ENCODE measurements at places on chromosomes 1 and 21.

GRCh38 chr1:2840036-2840809, 38.7 kb upstream of the TTC34 start:
- DNase-seq: no peak

- DNase-seq: no peak
Observed at GRCh38 chr21:27152996-27153395, 186.1 kb upstream of the ADAMTS5 start.

- no peak for DNase-seq
Observed at GRCh38 chr1:30253807-30254440, 469.5 kb downstream of the MATN1 start.

- DNase-seq: no peak
Observed at GRCh38 chr1:42723511-42723910, 16.5 kb downstream of the CLDN19 start.

DNA sequence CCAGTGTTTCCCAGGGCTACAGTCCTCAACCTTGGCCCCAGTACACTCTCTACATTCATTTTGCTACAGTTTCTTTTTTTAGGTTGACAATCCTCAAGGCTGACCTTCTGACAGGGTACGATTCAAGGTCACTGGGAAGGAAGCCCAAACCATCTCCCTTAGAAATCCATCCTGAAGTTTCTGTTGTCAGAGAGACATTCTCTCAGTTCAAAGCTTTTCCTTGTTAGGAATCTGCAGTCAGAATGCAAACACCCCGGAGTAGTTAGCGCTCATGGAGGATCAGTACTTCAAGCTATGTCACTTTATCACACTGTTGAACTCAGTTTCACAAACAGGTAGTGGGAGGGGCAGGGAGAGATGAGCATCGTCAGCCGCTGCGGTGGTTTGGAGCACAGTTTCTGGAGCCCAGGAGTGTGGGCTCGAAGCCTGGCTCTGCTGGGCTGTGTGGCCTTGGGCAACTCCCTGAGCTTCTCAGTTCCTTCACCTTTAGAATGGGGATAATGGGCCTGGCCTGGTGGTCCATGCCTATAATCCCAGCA, 4.2 kb downstream of the SLC2A5 start:
- DNase-seq: no peak

- no peak for DNase-seq
Observed at GRCh38 chr1:117740496-117740895, 134.6 kb downstream of the TENT5C start.

DNA sequence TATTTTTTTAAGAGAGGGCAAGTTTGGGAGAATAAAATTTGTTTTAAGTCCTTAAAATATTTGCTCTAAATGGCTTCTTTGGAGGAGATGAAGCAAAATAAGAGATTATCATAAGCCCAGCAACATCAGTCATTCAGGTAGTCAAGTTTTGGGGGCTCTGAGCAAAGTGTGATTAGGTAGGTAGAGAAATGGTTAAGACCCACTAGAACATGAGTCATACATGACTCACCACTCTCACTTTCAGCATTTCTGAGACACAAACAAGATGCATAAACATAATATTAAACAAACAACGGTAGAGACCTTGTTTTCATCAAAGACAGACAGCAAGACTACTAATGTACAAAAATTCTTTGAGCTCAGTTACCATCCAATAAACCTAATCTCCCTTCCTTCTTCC, 272.2 kb downstream of the LMO4 start:
- no peak for DNase-seq

- no peak for DNase-seq
Observed at GRCh38 chr1:157407917-157408525, 144.3 kb downstream of the FCRL5 start.

DNA sequence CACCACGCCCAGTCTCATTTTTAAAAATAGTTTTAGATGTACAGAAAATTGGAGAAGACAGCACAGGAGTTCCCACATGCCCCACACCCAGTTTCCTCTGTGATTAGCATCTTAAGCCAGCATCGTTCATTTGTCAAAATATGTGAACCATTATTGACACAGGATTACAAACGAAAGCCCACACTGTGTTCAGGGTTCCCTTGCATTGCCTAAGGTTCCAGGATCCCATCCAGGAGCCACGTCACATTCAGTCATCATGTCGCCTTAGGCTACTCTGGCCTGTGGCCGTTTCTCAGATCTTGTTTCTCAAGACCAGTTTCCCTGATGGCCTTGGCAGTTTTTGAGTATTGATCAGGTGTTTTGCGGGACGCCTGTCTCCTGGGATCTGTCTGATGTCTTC, 34.7 kb upstream of the TNFRSF1B start:
- no peak for DNase-seq

GRCh38 chr1:197944485-197944884, 27.3 kb downstream of the LHX9 start:
- no peak for DNase-seq

- DNase-seq: no peak
Observed at GRCh38 chr21:33123374-33124123, 53.6 kb downstream of the OLIG1 start.

DNA sequence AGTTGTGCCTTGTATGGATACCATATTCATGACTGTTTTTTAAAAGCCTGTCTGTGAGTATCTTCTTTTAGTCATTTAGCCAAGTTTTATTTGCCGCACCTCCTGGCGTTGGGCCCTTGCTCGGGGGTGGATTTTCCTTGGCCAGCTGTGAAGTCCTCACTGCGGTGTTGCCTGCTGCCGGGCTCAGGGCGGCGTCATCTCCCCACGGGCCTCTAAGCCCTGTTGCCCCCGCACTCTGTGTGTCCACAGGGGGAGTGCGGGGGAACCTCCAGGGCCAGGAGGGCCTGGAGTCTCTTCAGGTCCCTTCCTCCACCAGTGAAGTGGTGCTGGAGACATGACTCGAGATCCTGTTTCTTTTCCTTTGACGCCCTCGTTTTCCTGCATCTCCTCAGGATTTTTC, 65.8 kb upstream of the DIP2A start:
- DNase-seq: no peak

GRCh38 chr1:97907886-97908285, 12.9 kb downstream of the DPYD start:
- DNase-seq: no peak

Data from NCI-H1417 (cell line).